HCEC 1CT (cell line): ENCODE measurements at places on chromosomes 12 and 14.

GRCh38 chr12:78799649-78800048 is 64.9 kb upstream of the SYT1 start:
- no peak for DNase-seq

DNA sequence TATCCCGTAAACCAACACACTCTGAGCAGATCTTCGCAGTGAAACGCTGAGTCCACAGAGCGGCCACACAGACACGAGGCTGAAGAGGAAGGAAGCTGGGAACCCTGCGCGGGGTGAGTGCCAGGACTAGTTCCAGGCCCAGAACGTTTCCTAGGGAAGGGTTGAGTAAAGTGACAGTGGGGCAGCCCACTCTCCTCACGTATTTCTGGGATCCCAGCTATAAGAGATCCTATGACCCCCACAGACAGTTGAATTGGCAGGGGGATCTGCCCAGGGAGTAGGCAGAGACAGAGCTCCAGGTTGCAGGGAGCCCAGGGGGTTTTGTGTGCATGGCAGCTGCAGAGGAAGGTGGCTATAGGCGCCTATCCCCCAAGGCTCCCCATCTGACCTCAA is 51.1 kb downstream of the GTF2A1 start:
- DNase-seq, result peak; percentile 17

DNA sequence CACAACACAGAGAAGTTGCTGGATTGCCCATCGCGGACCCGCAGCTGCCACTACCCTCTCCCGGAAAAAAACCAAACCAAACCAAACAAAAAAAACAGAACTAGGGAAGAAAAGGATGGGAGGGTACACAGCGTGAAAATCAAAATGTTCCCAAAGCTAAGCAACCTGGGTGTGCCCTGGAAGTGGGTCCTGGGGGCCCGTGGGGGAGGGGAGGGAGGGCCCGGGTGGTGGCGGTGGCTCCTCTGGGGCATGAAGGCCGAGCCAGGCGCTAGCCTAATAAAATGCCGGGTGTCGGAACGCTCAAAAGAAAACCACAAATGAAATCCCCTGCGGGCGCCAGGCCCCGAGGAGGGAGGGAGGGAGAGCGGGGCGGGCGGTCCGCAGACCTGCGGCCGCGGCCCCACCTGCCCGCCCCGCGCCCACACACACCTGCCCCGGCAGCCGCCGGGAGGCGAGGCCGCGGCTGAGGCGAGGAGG is 787 bp downstream of the HECTD4 start:
- no peak for DNase-seq

DNA sequence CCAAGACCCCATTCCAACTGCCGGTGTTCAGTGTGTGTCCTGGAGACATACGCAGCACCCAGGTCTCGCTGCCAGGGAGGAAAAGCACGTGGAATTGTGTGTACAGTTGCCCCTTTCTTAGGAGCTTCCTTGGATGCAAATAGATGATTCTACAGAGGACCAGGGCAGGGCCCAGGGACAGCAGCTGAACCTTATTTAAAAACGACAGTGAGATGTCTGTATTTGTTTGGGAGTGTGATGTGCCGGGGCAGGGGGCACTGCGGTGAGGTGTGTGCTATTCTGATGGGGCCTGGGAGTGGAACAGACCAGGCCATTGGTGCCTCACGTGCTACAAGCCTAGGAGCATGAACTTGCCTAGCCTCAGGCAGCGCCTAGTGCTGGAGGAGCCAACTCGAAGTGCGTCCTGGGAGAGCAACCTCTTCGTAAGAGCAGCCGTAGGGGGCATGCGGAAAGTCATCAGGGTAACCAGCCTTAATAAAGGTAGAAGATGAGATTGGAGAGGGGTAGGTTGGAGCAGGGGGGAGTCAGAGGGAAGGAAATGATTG is 98.3 kb upstream of the ESRRB start:
- no peak for DNase-seq

GRCh38 chr12:27488479-27488878 is 35.5 kb upstream of the PPFIBP1 start:
- no peak for DNase-seq

- DNase-seq, result peak; percentile 69
Observed at GRCh38 chr12:122282061-122282460, 15.8 kb upstream of the VPS33A start.

- no peak for DNase-seq
Observed at GRCh38 chr12:119440803-119441360, 106.4 kb downstream of the CCDC60 start.

DNA sequence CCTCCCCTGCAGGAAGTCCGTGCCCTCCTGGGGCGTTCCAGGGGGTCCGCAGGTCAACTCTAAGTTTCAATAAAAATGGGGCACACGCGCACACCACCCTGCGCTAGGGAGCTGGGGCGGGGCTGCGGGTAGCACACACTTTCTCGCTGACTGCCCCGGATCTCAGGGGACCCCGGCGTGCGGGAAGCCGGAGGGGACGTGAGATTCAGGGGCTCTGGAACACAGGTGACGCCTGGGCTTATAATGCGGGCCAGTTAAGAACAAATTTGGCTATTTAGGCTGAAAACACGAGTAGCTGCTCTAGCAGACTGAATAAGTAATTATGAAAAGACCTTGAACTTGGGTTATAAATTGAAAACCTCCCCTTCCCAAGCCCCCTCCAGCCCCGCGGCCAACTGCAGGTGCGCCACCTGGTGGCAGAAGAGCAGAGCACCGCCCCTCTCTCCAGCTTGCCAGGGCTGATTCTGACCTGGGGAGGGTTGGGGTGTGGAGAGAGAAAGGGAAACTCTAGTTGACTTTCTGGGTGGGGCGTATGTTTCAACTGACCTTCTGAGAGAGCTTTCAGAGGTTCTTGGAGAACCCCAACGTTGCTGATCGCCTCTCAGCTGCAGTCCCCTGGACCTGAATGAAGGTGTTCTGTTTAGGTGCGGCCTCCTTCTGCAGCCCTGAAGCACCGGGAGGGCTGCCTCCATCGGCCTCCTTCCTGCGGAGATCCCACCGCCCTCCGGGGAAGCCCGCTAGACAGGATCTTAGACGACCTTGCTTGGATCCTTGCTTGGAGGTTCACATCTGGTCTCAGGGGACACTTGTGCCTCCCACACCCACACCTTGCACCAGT is 118.4 kb upstream of the EVL start:
- DNase-seq, result peak; percentile 12

GRCh38 chr12:105899589-105899988 is 239.2 kb downstream of the NUAK1 start:
- DNase-seq, result no peak

GRCh38 chr12:21659383-21659782 is 1.7 kb upstream of the LDHB start:
- no peak for DNase-seq

DNA sequence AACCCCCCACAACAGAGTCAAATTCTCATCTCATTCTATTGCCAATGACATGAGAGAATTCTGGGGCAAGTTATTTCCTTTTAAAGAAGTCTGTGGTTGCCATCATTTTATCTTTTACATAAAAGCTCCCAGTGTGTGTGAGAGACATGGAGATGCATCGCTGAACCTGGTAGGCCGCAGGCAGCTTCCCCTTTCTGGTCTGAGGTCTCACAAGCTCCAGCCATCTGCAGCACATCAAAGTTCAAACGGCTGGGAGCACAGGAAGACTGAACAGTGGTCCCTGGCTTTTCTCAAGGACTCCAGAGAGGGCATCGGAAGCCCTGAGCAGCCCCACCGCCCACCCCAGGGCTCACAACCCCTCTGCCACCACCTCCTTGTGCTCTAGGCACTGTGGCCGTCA is 141.7 kb downstream of the RIMBP2 start:
- no peak for DNase-seq

- DNase-seq, result no peak
Observed at GRCh38 chr12:86959766-86960458, 703.7 kb upstream of the MGAT4C start.

GRCh38 chr12:2391740-2392331 is 339.0 kb downstream of the CACNA1C start:
- DNase-seq, result no peak

- DNase-seq, result no peak
Observed at GRCh38 chr12:24979976-24980730, 31.3 kb upstream of the BCAT1 start.

- DNase-seq, result peak; percentile 48
Observed at GRCh38 chr12:117367006-117367638, 5.7 kb upstream of the NOS1 start.

DNA sequence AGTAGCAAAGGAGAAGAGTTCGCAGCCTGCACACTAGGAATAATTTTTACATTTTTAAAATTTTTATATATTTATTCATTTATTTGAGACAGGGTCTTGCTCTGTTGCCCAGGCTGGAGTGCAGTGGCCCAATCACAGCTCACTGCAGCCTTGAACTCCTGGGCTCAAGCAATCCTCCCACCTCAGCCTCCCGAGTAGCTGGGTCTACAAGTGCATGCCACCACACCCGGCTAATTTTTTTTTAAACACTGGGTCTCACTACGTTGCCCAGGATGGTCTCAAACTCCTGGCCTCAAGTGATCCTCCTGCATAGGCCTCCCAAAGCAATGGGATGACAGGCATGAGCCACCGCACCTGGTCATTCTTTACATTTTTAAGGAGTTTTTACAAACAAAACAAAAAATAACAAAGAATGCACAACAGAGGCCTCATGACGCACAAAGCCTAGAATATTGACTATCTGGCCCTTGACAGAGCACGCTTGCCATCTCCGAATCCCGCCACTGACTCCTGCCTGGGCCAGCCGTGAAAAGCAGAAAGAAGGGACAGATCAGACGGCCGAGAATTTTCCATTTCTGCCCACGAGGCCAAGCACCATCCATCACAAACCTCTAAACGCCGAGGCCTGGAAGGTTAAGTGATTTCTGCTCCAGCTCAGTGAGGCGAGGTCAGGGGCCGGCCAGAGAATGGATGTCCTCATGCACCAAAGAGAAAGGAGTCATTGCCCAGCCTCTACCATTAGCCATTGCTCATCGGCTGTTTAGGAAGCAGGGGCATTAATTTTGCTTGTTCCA is 120.0 kb downstream of the SCARB1 start:
- DNase-seq, result no peak

- DNase-seq, result no peak
Observed at GRCh38 chr12:24229031-24229700, 279.7 kb upstream of the SOX5 start.

- DNase-seq, result no peak
Observed at GRCh38 chr12:94726236-94726835, 76.0 kb upstream of the TMCC3 start.

GRCh38 chr14:53948205-53948884 is 8.3 kb downstream of the BMP4 start:
- no peak for DNase-seq

DNA sequence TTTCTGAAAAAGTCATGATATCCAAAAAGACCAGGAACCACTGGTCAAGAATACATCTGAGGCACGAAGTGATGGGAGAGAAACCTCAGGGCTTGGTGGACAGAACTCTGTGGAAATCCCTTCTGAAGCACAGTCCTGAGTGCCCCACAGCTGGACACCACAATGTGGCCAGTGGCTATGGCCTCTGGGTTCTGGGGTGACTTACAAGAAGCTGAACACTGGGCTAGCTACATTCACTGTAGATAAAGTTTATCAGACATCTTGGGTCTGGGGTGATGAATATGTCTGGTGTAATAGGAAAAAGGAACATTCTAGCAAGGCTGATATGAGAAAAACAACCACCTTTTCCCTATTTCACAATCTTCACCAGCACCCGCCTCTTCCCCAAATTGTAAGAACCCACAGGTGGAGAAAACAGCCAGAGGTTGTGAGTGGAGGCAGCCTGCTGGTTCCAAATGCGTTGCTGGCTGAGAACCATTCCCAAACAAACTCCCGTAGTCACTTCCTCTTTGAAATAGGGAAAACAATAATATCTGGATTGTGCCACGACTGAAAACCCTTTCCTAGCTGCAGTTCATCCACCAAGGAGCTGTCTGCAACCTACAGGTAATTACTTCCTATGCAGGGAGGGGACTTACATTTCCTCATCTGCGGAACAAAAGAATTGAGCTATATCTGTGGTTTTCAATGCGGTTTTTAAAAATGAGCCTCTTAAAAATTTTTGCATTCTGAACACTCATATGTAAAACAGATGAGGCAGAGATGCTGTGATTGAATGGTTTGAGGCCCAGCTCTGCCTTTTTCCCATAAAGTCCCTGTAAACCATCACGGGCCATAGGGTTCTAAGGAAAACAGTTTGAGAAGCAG is 193.6 kb downstream of the SLC41A2 start:
- DNase-seq, result no peak

GRCh38 chr12:44716711-44717110 is 159.4 kb downstream of the NELL2 start:
- DNase-seq, result no peak

GRCh38 chr14:51554339-51554920 is 97.3 kb upstream of the FRMD6 start:
- DNase-seq, result peak; percentile 94

- DNase-seq, result no peak
Observed at GRCh38 chr14:59419303-59419702, 45.9 kb downstream of the GPR135 start.

- DNase-seq, result peak; percentile 1
Observed at GRCh38 chr14:50116966-50117365, 594 bp upstream of the VCPKMT start.

DNA sequence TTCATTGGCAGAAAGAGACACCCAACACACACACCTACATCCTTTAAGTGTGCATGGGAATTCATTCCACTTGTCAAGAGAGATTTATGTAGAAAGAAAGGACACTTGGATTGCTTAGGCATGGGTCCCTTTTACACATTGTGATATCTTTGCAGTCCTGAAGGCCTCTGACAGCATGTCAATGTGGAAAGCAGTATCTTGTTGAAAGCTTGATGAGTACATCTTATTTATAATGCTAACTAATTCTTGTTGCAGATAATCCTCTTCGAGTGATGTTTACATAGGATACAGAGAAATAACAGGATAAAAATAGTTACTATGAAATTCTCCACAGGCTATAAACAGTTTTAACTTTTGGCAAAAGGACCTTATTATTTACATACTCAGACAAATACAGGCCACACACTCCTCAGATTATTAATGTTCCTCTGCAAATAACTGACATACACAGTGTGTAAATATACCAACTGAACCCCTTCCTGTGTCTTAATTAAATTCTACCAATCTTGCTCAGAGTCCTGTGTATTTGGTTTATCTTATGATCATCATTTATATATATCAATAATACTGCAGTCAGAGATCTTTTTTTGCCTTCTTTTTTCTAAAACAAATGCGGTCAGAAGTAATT is 111.8 kb upstream of the DIO2 start:
- DNase-seq, result no peak

DNA sequence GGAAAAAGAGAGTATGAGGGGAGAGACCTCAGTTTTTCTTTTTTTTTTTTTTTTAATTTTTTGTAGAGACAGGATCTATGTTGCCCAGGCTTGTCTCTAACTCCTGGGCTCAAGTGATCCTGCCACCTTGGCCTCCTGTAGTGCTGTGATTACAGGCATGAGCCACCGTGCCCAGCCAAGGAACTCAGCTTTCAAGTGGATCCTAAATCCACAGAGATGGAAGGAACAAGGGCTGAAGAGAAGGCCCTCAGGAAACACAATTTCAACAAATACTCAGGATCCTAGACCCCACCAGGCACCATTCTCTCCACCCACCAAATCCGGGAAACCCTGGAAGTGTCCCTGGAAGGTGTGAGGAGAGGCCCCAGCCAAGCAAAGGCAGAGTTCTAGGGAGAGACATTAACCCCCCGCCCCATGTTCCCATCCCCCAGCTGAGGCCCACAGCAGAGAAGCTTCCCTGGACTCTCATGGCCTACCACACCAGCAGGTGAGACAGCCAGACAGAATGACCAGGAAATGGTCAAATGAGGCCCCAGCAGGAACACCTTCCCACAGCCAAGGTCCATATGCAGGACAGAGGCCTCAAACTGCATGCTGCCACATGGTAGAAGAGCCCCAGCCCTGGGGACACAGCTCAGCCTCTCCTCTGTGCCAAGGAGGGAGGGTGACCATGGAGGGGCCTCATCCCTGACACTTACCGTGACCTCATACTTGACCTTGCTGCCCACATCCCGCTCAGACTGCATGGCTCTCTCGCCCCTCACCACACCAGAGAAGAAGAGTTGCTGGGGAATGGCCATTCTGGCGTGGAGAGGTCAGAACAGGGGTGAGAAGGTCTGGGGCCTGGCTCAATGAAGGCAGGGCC is 14.1 kb downstream of the ITGA7 start:
- no peak for DNase-seq
